ENCODE measurements at places on chromosomes 7 and 10.

- DNase-seq = peak; percentile 89
Measured at GRCh38 chr7:5284304-5285281, 1.9 kb downstream of the SLC29A4 start.

DNA sequence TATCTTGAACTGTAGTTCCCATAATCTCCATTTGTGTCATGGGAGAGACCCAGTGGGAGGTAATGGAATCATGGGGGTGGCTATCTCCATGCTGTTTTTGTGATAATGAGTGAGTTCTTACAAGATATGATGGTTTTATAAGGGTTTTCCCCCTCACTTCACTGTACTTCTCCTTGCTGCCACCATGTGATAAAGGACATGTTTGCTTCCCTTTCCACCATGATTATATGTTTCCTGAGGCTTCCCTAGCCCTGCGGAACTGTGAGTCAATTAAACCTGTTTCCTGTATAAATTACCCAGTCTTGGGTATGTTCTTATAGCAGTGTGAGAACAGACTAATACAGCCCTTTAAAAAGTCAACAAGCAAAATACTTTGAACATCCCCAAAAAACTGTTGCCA, 427.7 kb downstream of the HTR7 start:
- DNase-seq = no peak

GRCh38 chr10:64733980-64734379, 1212.8 kb downstream of the REEP3 start:
- peak; percentile 13 for DNase-seq

DNA sequence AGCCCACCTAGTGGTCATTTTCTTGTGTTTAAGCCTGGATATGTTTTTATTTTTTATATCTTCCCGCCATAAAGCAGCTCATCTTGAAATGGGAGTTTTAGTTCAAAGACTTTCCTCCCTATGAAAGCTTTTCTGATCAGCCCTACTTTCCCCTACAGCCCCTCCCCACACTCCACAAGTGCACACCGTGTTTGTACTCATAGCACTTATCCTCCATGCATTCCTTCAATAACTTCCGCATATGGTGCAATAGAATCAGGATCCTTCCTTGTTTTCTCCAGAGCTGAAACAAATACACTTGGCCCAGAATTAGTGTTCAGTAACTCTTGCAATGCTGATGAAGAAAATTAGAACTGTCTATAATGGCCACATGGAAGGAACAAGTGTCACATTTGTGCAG, 235.9 kb downstream of the KCNMA1 start:
- no peak for DNase-seq

GRCh38 chr7:12641196-12641595, 46.2 kb upstream of the ARL4A start:
- DNase-seq = no peak

GRCh38 chr10:85902051-85902450, 464.5 kb downstream of the GRID1 start:
- DNase-seq = no peak

GRCh38 chr7:99090771-99091542, 53.0 kb downstream of the SMURF1 start:
- no peak for DNase-seq

- no peak for DNase-seq
Measured at GRCh38 chr10:24762966-24763623, 39.4 kb upstream of the ARHGAP21 start.

All from WTC11 (cell line).